H4 (cell line): ENCODE measurements at places on chromosomes 12 and 14. TPM values are rescaled to one million over a fixed set of nuclear protein-coding genes. Genes with fewer than 3 reads are reported as not detected.

Gene FUT8
- 28.9 and 39.5 TPM in 2 replicates for total RNA-seq

Gene ASCL1
- total RNA-seq: not detected in 2 replicates

Gene OR11H6
- total RNA-seq: not detected in 2 replicates

Gene CCDC92
- total RNA-seq: 8.3 and 10.2 TPM in 2 replicates

Gene BATF
- not detected in 2 replicates for total RNA-seq

Gene BDKRB1
- total RNA-seq: 0.19 and 0.41 TPM in 2 replicates

Gene RAD51AP1
- total RNA-seq: 42.9 and 64.2 TPM in 2 replicates

Gene STAC3
- total RNA-seq: not detected in 2 replicates

Gene RD3L
- not detected in 2 replicates for total RNA-seq

Gene ATP5F1B
- 765 and 888 TPM in 2 replicates for total RNA-seq

Gene TDP1
- 23.2 and 26.3 TPM in 2 replicates for total RNA-seq

Gene GLT1D1
- not detected in 2 replicates for total RNA-seq

Gene PZP
- not detected in 2 replicates for total RNA-seq

Gene TAS2R20
- 0.62 TPM in 1 of 2 replicates, not detected in the other for total RNA-seq

Gene EPYC
- total RNA-seq: 5.6 and 7.6 TPM in 2 replicates

Gene GYS2
- total RNA-seq: not detected in 2 replicates

Gene EML1
- 18.3 and 18.5 TPM in 2 replicates for total RNA-seq

Gene MYF6
- not detected in 2 replicates for total RNA-seq

Gene SLC17A8
- total RNA-seq: not detected in 2 replicates

Gene STYK1
- total RNA-seq: 3.3 and 3.8 TPM in 2 replicates

Gene RFLNA
- not detected in 2 replicates for total RNA-seq

Gene BHLHE41
- total RNA-seq: 8.1 and 9.6 TPM in 2 replicates

Gene NT5DC3
- 3.2 and 3.7 TPM in 2 replicates for total RNA-seq

Gene IGFBP6
- total RNA-seq: 265 and 375 TPM in 2 replicates

Gene PPP2R5C
- 70.7 and 101 TPM in 2 replicates for total RNA-seq

Gene OR4K17
- not detected in 2 replicates for total RNA-seq

Gene PAH
- 0.31 and 0.37 TPM in 2 replicates for total RNA-seq

Gene SLC24A4
- not detected in 2 replicates for total RNA-seq

Gene KLRD1
- 0.77 and 6.7 TPM in 2 replicates for total RNA-seq

Gene CLEC4A
- not detected in 2 replicates for total RNA-seq

Gene CLEC9A
- not detected in 2 replicates for total RNA-seq

Gene MAP1LC3B2
- 0.41 and 1.6 TPM in 2 replicates for total RNA-seq

Gene ITFG2
- total RNA-seq: 6.8 and 9.5 TPM in 2 replicates

Gene PCED1B
- total RNA-seq: 1.1 TPM in 1 of 2 replicates, not detected in the other

Gene STON2
- total RNA-seq: 6.3 and 6.9 TPM in 2 replicates

Gene SINHCAF
- 72.6 and 127 TPM in 2 replicates for total RNA-seq

Gene CCT2
- total RNA-seq: 440 and 479 TPM in 2 replicates

Gene KMT2D
- 6.9 and 9.4 TPM in 2 replicates for total RNA-seq

Gene ZNF891
- 0.43 and 0.47 TPM in 2 replicates for total RNA-seq

Gene RPL36AL
- 316 and 358 TPM in 2 replicates for total RNA-seq

Gene KRT75
- 0.12 TPM in 1 of 2 replicates, not detected in the other for total RNA-seq

Gene SLC38A4
- 0.74 and 1.1 TPM in 2 replicates for total RNA-seq

Gene IAPP
- not detected in 2 replicates for total RNA-seq

Gene CCDC197
- total RNA-seq: not detected in 2 replicates

Gene FBXL14
- total RNA-seq: 5.3 and 6.1 TPM in 2 replicates

Gene PKP2
- 5.9 and 6.1 TPM in 2 replicates for total RNA-seq

Gene RNASE3
- not detected in 2 replicates for total RNA-seq

Gene RHOJ
- total RNA-seq: 1.3 and 2.3 TPM in 2 replicates

Gene TTC6
- 0.02 and 0.29 TPM in 2 replicates for total RNA-seq

Gene OR10G3
- not detected in 2 replicates for total RNA-seq

Gene SYNDIG1L
- total RNA-seq: not detected in 2 replicates

Gene CD163L1
- total RNA-seq: 27.5 and 47.1 TPM in 2 replicates

Gene OR6C4
- total RNA-seq: not detected in 2 replicates

Gene NRIP2
- 0.04 TPM in 1 of 2 replicates, not detected in the other for total RNA-seq

Gene NPFF
- not detected in 2 replicates for total RNA-seq

Gene KCNA5
- total RNA-seq: 0.02 TPM in 1 of 2 replicates, not detected in the other

Gene CAPZA3
- not detected in 2 replicates for total RNA-seq

Gene SPX
- 0.21 and 1.3 TPM in 2 replicates for total RNA-seq

Gene ETFRF1
- total RNA-seq: 43.1 and 46.1 TPM in 2 replicates

Gene TPPP2
- not detected in 2 replicates for total RNA-seq
